A549 treated with RU486 at 1 μM for 4 hours (cell line): ENCODE measurements at places on chromosomes 11 and 22. TPM values are rescaled to one million over a fixed set of nuclear protein-coding genes. Genes with fewer than 3 reads are reported as not detected.

Gene MMP7
- 20.9 to 30.7 TPM (median 24.7 TPM) in 5 replicates for total RNA-seq

Gene PANX2
- 5.7 to 8.5 TPM (median 6.9 TPM) in 5 replicates for total RNA-seq

Gene DKK3
- total RNA-seq: 10.1 to 15.6 TPM (median 12.2 TPM) in 5 replicates

Gene OR5AL1
- not detected in 5 replicates for total RNA-seq

Gene SCGB1A1
- total RNA-seq: 0.39 TPM in 1 of 5 replicates, not detected in the others

Gene THY1
- 12.0 to 18.2 TPM (median 12.7 TPM) in 5 replicates for total RNA-seq
